Activated CD4-positive, alpha-beta memory T cell treated with anti-CD3 and anti-CD28 coated beads, Interleukin-2, amount 10 ng/mL, durations not matched to agents 7 days and 5 days (primary cell): ENCODE measurements at places on chromosomes 6 and 20. TPM values are rescaled to one million over a fixed set of nuclear protein-coding genes. Genes with fewer than 3 reads are reported as not detected.

The OPN5 gene
- not detected for total RNA-seq

The FAM83B gene
- not detected for total RNA-seq

GRCh38 chr6:120198033-120198432 lies 848.5 kb upstream of the MAN1A1 start:
- DNase-seq: no peak

DNA sequence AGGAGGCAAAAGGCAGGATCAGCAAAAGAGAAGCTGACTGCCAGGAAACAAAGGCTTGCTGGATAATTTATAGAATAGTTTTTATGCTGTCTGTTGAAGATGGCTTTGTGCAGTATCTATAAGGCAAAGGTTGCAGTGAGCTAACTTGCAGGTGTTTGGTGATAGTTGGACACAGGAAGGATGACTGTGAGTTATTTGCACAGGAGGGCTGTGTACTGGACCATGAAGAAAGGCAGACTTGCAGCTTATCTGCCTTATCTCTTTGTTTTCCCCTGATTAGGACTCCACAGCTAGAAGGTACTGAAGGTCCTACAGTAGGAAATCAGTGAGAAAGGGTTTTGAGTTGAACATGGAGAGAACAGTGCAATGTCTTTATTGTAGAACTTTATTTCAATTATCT lies 2.1 kb downstream of the BTN1A1 start:
- DNase-seq: no peak
